ENCODE measurements at places on chromosomes 11 and 22.

DNA sequence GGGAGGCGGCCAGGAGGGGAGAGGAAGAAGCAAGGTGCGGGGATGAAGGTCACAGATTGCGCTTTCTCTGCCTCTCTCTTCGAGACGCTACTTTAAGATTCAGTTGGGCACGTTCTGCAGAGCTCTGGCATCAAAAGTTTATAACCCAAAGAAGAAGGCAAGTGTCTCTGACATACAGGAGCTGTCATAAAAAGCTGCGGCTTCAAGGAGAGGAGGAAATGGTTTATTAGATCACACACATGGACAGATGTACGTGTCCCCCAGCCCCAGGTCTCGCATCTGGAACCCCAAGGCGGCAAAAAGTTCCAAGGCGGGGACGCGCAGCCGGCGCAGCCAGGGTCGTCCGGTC is 589.0 kb downstream of the OPCML start:
- DNase-seq: no peak

DNA sequence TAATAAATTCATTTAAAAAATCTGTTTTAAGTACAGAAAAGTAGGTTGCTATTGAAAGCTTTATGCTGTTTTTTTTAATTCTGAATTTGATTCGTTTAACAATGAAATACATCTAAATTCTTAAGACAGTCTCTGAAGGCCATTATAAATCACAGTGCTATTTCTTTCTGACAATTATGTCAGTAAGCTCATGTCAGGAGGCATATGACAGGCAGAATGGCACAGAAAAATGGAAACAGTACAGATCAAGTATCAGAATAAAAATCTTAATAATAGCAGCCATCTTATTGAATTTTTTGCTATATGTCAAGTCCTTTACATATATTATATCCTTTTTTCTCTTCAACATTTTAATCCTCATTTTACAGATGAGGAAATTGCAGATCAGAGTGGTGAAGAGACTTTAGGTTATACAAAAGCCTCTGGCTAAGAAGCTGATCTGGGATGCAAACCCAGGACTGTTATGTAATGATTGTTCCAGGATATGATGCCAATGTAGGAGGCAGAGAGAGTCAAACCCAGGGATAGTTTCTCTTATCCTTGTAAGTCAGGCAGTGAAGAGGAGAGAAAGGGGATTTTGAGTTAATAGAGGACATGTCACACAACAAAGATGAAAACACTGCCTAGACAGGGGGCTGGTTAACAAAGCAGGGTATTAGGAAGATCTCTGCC is 283.1 kb upstream of the CCDC90B start:
- no peak for DNase-seq

DNA sequence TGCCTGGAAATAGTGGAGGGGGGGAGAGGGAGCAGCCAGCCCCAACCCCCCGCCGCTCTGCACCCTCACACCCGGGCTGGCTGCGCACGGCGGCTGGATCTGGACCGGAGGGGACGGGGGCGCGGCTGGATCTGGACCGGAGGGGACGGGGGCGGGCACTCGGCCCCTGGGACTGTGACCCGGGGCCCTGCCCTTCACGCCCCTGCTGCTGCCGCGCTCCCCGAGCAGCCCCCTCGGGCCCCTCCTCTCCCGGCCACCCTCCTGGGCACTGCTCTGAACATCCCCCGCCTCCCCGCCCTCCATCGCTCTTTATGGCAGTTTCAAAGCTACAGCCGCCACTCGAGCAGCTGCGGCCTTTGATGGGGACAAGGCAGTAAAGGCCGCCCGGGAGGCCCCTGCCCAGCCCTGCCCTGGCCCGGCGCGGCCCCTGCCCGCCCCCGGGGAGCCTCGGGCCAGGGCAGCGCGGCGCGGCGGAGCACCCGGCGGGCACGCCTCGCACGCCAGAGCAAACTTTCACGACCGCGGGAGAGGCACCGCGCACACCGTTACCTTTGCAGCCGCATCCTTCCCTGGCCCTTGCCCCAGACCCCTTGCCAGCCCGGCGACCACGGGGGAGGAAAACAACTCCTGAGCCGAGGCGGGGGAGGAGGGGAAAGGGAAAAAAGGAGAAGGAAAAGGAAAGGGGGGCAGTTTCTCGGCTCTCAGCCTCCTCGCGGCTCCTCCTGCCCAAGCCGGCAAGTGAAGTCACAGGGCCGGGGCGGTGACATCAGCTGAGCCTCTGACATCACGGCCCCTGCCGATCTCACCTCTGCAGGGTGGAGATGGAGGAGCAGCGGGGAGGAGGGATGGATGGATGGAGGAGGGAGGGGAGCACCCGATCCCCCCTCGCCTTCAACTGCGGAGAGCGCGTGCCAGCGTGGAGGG is 13.1 kb upstream of the TCF20 start:
- no peak for DNase-seq

DNA sequence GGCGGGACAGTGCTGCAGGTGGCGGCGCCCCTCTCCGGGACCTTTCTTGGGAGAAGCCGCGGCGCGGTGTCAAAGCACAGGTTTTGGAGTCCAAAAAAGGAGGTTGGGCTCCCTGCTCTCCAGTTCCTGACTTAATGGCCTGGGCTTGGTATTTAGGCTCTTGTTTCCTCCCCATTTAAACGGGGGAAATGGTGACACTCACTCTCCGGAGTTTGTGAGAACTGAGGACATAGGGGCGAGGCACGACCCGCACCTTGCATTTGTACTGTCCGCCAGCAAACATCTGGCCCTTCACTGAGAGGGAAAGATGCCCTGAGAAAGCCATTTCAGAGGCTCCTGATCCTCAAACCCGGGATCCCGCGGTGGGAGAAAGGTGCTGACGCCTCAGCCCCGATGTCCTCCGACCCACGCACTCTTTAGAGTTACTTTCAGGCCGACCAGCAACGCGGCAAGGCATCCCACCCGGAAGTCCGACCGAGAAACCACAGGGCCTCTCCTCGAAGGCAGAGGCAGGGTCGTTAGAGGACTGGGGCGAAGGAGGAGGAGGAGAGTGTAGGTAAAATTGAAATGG is 2.9 kb upstream of the WDR74 start:
- no peak for DNase-seq

GRCh38 chr11:86596861-86597586 is 75.4 kb downstream of the ME3 start:
- DNase-seq: peak; percentile 97

- no peak for DNase-seq
These were observed at the start of gene FOLH1 for GRCh38 chr11:49208006-49208721. TSS of gene FOLH1 (minus strand) at chr11:49208602. CDS start at chr11:49208409, 193 bp downstream.

DNA sequence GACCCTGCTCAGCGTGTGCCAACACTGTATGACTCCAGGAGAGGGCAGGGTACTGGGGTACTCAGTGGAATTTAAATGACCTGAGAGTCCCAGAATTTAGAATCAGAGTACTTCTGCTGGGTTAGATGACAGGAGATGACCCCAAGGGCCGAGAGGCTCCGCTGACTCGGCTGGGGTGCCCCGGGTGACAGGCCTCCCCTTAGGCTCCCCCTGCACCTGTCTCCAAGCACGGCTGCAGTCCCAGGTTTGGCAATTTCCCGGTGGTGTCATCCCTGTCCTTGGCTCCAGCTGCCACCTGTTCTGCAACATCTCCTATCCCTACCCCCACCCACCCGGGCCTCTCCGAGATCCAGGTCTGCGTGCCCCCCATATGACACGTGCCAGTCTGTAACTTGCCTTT is 1.3 kb downstream of the ACTN3 start:
- no peak for DNase-seq

GRCh38 chr22:26041931-26042330 is 127.3 kb upstream of the SEZ6L start:
- no peak for DNase-seq

DNA sequence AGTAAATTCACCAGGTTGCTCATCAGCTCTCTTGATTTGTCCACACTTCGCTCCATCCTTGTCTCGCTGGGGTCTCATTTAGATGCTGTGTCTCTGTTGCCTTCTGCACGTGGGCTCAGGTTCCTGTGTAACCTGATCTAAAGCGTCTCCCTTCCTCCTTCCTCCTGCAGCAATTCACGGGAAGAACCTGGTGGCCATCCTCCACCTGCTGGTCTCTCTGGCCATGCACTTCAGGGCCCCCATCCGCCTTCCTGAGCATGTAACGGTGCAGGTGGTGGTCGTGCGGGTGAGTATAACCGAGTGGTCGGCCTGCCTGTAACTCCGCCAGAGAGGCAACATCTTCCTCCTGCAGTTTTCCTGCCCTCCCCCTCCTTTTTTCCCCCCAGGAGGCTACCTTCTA is 48.0 kb upstream of the PARVG start:
- DNase-seq: no peak

DNA sequence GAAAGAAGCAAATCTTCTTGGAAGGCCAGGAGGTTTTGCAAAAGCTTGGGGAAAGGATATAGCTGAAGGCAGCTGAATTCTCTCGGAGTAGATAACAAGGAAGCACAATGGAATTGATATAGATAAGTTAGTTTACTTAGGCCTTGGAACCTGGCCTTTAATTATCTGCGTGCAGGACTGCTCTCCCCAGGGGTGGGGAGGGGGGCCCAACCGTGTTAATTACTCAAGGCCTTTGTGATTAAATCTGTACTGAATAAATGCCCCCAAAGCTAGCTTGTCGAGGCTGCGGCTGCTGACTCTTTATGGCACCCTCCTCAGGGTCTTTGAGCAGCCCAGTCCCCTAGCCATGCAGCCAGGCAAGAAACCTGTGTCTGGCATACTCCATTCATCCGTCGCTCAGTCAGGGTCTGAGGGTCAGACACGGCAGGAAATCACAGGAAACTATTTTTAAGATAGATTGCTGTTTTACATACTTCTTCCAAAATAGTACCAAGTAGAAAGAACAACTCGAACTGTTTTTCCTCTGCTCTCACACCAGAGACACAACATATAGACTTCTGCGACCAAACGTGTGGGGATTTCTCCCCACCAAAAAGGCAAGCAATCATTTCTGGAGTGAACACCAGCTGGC is 36.5 kb downstream of the MS4A2 start:
- peak; percentile 20 for DNase-seq

DNA sequence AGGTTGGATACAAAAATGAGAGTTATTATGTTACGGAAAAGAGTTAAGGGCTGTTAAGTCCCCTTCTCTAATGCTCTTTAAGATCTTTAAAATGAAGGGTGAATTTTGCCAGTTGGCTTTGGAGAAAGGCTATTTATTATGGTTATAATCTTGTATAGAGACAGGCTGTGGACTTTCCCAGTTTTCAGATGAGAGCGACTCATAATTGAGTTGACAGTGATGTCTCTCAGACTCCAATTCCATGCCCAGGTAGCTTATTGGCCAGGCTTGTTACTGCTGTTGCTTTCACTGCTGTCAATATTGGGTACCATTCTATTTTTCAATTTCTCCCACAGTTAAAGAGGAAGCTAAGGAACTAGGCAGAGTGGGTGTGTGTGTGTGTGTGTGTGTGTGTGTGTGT is 13.1 kb downstream of the ENDOD1 start:
- no peak for DNase-seq

DNA sequence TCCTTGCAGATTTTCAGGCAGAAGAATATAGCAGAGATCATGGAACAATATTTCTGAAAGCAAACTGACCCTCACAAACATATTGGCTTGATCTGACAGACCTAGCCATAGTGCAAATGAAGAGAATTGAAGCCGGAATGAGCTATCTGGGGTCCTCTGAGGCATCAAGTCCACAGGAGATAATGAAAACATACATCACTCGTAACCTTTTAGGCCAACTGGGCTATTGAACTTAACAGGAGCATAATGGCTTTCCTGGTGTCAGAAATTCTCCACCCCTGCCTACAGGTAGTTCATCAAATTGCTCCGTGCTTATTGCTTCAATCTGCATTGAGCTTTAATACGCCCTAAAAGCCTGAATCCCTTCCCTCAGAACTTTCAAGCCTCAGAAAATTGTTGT is 1414.6 kb upstream of the TENM4 start:
- DNase-seq: no peak

DNA sequence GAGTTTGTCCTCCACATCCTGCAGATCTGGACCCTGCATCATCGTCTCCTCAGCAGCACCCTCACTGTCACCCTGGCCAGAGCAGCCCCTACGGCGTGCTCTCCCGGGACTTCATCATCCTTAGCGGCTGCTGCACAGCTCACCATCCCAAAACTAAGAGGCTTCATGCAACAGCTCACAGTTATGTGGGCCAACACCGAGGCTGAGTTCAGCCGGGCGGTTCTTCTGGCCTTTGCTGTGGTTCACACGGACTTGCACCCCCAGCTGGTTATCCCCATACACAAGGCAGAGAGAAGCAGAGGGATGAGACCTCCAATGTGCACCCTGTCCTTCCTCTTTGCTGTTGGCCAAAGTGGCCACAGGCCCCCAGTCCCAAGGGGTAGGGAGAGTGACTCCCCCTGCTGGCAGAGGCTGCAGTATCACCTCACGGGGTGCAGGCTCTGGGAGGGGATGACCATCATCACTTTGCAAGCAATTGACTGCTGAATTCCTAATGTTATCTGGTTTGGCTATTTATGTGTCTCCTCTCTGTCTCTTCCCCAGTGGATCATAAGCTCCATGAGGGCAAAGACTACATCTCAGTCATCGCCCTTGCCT is 276.8 kb downstream of the BRD1 start:
- DNase-seq: no peak

- DNase-seq: no peak
These were observed 1.3 kb upstream of the MLC1 start for GRCh38 chr22:50086526-50086925.

GRCh38 chr11:119509969-119510401 is 87.0 kb upstream of the THY1 start:
- no peak for DNase-seq

DNA sequence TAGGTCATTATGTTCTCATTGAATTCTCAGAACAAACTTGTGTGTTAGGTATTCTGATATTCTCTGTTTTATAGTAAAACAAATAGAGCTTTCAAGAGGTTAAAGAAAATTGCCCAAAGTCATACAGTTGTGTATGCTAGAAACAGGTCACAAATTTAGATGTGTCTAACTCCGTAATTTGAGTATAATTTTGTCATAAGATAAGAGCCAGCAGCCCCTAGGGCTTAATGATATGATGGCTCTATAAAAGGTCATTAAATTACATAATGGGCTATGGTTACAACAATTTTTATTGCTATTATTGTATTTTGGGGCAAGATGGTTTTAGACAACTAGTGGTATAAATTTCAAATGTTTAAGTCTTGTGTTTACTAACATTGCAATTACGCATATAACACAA is 701.9 kb downstream of the LUZP2 start:
- no peak for DNase-seq
